Stimulated activated CD8-positive, alpha-beta memory T cell treated with anti-CD3 and anti-CD28 coated beads, Interleukin-2, amount 100 ng/mL, for 48 hours (primary cell): ENCODE measurements at places on chromosomes 6 and 20.
A peak's percentile ranks its signal among the peaks of the same experiment; 100 is the strongest.

- DNase-seq = no peak
These were observed 1006.2 kb upstream of the CITED2 start for GRCh38 chr6:140380427-140381218.

DNA sequence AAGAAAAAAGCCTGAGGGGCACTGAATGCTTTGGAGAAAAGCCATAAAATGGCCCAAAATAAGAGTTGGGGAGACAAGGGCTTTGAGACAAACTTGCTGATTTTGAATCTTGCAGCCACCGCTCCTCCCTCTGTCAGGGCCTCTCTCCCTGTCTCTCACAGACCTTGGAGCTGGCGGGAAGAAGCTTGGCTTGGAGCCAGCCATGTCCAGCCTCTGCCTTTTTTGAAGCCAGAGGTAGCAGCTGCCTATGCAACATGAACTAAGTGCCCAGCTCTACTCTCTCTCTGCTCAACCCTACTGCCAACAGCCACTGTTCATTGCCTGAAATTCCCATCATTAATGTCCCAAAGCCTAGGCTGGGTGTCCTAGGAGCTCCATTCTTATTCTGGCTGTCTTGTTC is 63.7 kb upstream of the CTNNBL1 start:
- no peak for DNase-seq

GRCh38 chr6:169940481-169941271 is 189.3 kb downstream of the ERMARD start:
- DNase-seq = no peak

DNA sequence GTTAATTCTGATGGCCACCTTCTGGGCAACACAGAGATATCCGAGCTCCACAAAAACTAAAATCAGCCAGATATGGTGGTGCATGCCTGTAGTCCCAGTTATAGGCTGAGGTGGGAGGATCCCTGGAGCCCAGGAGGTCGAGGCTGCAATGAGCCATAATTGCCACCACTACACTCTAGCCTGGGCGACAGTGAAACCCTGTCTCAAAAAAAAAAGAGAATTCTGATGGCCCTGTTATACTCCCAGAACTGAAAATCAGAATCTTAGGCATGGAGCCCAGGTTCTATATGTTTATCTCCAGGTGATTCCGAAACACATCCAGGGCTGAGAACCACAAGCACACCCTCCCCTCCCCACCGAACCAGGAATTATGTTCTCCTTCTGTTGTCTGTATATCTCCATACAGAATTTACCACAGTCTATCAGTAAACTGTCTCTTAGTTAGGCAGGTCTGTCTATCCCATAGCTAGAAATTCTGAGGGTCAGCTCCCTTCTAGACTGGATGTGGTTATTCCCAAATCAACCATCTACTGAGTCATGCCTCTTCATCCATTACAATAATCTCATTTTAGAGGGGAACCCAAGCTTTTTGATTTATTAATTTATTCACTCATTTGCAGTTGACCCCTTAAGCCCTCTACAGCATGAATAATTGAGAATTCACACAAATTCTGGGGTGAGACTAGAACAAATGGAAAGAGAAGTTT is 24.8 kb upstream of the CCND3 start:
- DNase-seq = no peak

DNA sequence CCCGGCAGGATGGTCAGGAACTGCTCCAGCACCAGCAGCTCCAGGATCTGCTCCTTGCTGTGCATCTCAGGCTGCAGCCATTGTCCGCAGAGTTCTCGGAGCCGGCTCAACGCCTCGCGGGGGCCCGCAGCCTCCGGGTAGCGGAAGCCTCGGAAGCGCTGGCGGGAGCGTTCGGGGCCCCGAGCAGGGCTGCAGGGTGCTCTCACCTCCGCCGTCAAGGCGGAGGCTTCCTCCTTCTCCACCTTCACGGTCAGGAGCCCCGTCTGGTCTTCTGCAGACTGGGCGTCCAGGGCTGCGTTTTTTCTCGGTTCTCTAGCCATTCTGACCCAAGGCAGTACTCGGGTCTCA is 434 bp downstream of the ZKSCAN4 start:
- peak; percentile 14 for DNase-seq

- no peak for DNase-seq
These were observed 259.8 kb upstream of the SOX4 start for GRCh38 chr6:21333715-21334114.

DNA sequence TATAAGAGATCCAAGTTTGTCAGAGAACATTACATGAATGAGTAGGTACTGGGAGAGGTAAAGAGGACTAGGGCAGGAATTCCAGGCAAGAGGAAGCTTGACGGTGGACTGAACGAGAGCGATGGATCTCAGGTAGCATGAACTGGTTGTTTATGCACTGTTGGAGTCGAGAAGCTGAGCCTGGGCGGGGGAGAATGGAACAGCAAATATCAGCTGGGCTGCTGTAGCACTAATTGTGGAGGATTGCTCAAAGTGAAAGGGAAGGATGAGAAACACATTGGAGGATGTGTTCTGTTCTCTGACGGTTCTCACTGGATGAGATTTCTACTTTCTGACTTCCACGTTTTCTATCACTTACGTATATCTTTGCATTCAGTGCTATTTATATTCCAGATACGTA is 164.2 kb downstream of the PHF3 start:
- DNase-seq = no peak

GRCh38 chr6:11675601-11676000 is 103.0 kb downstream of the ADTRP start:
- no peak for DNase-seq

GRCh38 chr20:37288091-37288490 is 1.4 kb upstream of the MANBAL start:
- no peak for DNase-seq

DNA sequence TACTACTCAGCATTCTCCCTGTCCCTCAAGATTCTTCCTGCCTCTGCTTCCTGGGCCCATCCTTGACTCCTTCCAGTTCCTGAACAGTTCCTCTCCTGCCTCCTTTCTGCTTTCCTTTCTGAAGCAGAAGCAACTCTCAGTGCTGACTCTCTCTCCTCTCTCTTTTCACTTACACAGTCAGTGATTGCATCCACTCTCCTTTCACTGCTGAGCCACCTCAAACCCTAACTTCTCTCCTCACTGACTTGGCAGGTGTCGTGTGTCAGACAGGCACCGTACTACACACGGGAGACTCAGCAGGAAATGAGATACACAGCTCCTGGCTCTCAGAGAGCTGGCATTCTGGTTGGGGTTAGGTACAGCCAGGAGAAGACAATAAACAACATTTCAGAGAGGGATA is 5.6 kb downstream of the ABHD16A start:
- DNase-seq = no peak

GRCh38 chr6:129489215-129489765 is 220.7 kb downstream of the ARHGAP18 start:
- DNase-seq = no peak

DNA sequence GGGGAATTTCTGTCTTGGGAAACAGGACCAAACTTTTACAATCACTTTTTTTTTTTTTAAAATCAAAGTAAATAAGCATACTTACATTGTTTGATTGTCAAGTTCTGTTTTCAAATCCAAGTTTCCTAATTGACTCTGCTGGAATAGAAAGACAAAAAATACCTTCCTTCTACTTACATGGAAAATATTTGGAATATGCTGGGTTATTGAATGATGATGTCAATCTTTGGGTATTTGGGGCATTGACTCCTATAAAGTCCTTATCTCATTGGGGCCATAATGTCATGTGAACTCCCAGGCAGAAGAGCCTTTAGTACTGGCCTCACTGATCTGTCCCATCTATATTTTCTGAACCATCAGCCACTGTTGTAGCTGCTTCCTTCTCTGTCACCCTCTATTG is 122.6 kb upstream of the NOX3 start:
- DNase-seq = no peak

DNA sequence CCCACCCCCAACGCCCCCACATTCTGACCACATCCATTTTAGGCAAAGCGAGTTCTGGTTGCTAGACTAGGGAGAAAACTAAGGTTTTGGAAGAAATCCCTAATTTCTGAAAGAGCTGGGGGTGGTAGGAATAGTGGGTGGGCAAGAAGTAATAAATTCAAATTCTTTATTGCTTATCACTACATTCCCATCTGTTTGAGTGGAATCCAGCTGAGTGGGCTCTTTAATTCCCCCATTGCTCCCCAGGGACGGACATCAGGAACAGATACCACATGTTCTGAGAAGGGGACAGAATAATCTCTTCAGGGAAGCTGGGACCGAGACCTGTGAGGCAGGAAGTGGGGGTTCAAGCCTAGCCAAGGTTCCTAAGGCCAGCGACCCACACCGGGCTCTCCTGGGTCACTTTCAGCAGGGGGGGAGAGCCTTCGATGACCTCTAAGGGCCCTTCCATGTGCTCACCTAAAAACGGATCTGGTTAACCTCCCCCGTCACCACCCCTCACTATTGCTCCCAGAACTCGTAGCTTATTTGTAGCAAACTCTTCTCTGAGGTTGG is 42.3 kb upstream of the MRPS10 start:
- no peak for DNase-seq

GRCh38 chr6:24490948-24491347 is 1.6 kb upstream of the GPLD1 start:
- DNase-seq = no peak

DNA sequence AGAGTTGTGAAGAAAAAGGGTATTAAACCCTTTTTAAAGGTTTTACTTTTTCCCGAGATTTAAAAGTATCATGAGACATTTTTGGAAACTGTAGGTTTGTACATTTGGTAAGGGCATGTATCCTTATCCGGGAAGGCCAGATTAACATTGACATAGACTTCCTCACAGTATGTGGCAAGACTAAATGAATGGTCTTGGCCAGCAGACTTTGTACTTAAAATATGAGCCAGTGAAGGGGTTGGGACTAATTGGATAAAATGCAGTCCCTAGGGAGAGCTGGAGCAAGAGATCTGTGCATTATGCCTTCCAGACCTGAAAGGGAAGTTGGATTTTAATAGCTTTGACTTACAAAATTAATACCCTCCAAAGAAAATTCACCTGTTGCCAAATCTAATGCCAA is 60.4 kb upstream of the CCN2 start:
- DNase-seq = no peak

DNA sequence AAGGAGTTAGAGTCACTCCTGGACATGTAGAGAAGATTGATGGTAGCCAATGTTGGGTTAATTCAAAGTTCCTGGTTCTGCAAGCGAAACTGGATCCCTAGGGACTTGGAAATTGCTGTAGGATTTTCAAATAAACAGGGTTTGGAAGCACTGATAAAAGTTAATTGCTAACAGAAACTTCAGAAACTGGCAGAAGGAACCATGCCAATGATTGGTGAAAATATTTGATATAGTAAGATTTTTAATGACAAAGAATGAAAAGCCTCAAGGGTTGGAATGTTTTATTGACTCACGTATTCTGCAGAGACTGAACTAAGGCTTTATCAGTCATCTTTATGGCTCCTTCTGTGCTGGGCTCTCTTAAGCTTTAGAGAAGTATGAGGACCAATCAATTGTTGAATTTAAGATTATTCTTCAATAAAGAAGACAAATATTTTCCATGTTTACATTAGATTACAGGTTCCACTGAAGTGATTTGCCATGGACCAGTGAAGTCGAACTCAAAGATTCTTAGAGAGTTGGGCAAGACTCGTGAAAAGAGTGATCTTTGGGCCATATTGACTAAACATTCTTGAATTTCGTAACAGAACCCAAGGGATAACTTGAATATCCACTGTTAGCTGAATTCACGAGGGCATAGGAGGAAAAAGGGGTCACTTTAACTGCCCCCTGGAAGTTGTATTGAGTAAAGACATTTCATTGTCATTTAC is 371.4 kb downstream of the HDGFL1 start:
- no peak for DNase-seq

GRCh38 chr20:36155991-36156390 is 1.5 kb downstream of the EPB41L1 start:
- DNase-seq = no peak
